Stimulated activated CD4-positive, alpha-beta T cell treated with anti-CD3 and anti-CD28 coated beads, Interleukin-1b, Interleukin-23, amount 100 ng/mL, for 1 hour (primary cell): ENCODE measurements at places on chromosomes 3 and 15.

- no peak for DNase-seq
Measured at GRCh38 chr3:78801926-78802561, 965.8 kb downstream of the ROBO1 start.

- DNase-seq, result no peak
Measured at GRCh38 chr3:112845772-112846171, 892 bp downstream of the CD200R1L start.

GRCh38 chr3:115100806-115101205 lies 46.3 kb downstream of the ZBTB20 start:
- no peak for DNase-seq

DNA sequence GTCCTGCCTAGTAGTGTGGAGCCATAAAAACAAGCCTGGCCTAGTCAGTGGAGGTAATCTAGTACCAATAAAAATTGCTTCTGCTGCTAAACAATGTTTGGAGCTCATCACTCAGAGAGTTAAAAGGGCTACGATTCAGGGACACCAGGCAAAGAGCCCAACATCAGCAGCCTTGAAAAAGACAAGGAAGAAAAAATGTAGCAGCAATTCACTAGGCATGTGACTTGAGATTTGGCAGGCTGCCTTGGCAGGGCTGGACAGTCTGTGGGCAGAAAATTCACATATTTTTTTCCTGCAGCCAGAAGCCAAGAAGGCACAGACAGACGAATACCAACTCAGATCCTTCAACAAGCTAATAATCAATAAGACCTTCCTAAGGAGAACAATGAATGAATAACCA lies 47.2 kb downstream of the IGSF11 start:
- DNase-seq, result no peak

DNA sequence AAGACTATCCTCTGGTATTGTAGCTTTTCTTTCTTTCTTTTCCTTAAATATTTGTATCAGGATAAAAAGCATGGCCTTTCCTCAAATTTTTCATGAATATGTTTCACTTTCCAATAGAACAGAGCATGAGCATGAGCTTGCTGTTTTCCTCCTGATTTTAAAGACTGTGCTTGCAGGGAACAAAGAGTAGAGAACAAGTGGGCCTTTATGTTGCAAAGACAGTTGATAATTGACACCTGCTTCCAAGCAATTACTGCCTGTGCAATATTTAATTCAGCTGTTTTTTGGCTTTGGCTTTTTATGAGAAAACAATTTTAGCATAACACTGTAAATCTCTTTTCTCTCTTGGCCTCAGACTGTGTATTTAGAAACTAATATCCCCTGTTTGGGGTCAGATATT lies 263.6 kb upstream of the AZI2 start:
- DNase-seq, result no peak

DNA sequence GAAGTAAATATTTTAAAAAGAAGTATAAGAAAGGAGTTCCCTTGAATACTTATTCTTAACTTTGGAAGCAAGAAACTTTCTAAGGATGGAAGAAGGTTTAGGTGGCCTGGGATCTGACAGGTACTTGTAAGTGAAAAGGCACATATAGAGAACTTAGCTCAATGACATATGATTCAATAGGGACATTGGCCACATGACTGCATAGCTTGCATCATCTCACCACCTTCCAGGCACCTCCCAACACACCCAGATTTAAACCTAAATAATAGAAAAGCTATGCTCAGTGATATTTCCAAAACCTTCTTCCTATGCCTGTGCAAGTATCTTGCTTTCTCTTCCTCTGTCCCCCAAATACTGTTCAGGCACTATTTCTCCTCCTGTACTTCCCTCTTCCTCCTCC lies 4.7 kb upstream of the P2RY1 start:
- DNase-seq, result no peak

DNA sequence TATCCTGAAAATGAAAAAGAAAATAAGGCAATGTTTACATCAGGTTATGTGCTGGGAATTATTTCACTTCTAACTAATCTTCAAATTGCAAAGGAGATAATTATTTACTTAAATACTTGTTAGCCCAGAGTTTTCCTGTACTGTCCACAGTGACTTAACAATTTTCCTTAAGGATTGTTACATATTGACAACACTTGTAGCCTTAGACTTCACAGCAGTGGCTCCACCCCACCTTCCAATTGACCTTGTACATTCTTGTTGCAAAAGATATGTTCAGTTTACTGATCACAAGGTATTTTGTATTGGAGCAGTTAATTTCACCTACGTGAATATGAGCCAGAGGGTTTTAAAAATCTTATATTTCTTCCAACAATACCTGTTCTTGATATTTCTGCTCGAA lies 376.9 kb downstream of the CNTN6 start:
- DNase-seq, result no peak

DNA sequence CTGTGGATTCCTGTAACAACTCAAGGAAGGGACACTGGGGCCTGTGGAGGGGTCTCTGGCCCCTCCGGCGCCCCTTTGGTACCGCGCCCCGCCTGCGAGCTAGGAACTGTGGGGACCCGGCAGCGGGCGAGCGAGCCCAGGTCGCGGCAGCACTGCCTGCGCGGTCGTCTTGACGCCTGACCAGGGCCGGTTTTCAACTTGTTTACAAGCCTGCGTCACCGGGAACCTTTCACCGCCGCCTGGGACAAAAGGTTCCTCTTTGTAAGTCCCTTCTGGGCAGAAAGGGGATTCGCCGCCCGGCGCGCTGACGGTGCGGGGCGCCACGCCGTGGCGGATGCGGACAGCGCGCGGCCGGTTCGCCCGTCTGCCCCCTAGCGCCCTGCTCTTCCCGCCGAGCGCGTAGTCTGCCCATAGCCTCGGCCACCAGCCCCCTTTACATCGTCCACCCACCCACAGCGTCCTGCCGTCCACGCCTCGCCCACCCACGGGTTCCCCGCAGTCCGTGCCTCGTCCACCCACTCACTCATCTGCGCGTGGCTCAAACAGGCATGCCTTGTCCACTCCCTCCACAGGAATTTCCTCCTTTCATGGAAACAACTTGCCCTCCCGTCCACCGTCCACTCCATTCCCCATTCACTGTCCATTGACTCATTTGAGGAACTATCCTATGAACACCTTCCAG lies 5.5 kb upstream of the CFAP100 start:
- DNase-seq, result no peak

GRCh38 chr15:64596701-64597476 lies 136.5 kb downstream of the ZNF609 start:
- DNase-seq, result no peak

DNA sequence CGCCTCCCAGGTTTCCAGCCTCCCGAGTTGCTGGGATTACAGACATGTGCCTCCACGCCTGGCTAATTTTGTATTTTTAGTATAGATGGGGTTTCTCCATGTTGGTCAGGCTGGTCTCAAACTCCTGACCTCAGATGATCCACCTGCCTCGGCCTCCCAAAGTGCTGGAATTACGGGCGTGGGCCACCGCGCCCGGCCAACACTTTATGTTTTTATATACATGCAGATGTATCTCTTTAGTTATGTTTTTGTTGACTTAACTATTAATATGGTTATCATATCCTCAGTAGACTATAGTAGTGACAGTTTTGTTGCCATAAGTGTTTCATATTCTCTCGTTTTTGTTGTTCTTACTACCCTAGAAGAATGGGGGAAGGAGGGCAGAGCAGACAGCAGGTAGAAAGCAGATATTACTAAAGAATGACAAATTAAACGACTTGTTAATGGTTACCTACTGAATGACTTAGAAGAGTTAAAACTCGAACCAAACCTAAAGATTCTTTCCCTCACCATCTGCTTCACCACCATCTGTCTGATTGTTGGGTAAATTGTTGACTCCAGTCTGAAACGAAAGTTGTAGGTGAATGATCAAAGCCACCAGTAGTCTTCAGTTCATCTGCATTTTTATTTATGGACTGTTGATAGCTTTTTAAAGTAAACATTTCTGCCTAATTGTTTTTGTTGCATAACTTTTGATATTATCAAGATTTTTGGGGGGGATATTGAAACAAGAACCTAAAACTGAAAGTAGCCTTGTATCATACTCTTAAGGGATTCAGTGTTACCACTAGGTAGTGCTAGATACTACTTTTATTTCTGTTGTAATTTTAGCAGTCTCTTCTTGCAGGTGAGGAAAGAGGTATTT lies 89.3 kb downstream of the RASA2 start:
- no peak for DNase-seq

GRCh38 chr15:80059786-80060355 lies 395 bp downstream of the ZFAND6 start:
- DNase-seq, result peak; percentile 66

DNA sequence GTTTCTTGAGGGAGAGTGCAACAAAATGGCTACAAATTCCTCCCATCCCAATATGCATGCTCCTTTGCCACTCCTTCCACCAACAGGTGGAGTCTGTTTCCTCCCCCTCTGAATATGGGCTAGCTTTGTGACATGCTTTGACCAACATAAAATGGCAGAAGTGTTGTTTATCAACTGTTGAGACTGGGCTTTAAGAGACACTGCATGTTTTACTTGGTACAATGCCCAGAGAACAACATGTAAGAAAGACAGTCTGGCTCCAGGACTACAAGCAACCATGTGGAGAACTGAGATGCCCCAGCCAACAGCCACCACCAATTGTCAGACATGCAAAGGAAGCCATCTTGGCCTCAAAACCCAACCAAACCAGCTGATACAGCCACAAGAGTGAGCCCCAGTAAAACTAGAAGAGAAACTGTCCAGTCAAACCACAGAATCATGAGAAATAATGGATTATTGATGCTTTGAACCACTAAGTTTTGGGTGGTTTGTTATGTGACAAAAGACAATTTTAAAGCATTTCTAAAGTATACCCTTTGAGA lies 40.5 kb downstream of the NUDT16 start:
- DNase-seq, result no peak

GRCh38 chr3:192223815-192224214 lies 503.5 kb downstream of the FGF12 start:
- DNase-seq, result no peak

DNA sequence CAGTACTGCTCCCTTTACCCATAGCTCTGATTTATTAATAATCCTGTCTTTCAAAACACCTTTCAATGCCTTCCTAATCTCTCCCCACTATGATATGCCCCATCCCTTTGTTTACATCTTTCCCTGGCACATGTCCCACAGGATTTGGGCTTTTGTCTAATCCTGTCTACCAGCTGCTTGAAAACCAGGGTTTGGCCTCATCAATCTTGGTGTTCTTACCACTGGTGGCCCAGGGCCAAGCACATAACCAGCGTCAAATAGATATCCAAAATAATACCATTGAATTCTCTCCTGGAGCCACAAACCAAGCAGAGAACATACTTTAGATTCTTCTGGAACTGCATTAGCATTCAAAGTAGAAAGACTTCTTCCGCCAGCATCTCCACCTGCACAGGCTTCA lies 104.8 kb upstream of the PPP2R3A start:
- no peak for DNase-seq

DNA sequence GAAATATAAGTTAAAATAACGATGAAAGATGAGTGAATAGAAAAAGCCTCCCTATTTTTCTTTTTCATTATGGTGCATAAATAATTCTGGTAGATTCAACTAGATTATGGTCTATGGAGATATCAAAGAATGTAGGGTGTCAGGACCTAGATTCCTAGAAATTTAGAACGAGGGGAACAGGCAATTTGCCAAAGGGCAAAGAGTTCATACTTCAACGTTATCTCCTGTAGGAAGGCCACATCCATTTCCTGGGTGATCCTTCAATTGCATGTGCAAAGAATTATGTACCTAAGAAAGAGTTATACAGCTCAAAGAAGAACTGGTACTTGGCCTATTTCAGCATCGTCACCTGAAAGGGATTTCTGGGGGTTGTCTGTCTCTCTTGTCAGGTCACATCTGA lies 351.8 kb downstream of the FOXP1 start:
- DNase-seq, result no peak

DNA sequence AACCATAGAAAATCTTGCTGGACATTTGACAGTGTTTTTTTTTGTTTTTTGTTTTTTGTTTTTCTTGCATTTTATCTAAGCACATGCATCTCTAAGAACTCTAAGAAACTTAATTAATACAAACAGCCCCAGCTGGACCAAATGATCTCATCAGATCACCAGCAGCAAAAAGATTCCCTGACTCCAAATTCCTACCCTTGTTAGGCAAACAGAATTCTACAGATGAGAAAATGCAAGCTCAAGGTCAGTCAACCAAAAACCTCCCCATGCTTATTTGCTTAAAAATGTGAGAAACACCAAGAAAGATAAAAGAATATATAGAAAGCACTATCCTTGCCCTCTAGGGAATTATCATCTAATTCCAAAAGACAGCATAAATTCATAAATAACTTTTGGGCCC lies 65.4 kb downstream of the FOXP1 start:
- no peak for DNase-seq

DNA sequence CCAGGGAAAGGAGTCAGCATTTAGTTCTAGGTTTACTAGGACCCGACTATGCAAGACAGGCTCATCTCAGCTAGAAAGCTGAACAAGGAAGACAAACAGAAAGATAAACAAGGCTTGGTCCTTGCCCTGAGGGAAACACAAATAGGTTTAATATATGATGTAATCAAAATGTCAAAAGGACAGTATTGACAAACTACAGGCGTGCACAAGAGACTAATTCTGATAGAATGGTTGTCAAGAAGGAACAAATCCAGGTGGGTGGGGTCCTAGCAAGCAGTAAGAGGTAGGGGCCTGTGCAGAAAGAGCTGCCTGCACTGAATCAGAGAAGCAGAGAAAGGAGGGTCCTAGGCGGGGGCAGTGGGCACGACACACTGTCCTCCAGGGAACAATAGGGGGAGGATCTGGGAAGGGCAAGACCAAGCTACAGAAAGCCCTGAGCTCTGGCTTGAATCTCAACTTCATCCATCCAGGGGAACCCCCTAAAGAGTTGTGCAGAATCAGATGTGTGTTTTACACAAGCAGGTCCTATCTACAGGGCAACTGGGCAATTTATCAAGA lies 23.4 kb downstream of the RFTN1 start:
- no peak for DNase-seq

- no peak for DNase-seq
Measured at GRCh38 chr3:46924921-46925584, 47.5 kb downstream of the PTH1R start.

DNA sequence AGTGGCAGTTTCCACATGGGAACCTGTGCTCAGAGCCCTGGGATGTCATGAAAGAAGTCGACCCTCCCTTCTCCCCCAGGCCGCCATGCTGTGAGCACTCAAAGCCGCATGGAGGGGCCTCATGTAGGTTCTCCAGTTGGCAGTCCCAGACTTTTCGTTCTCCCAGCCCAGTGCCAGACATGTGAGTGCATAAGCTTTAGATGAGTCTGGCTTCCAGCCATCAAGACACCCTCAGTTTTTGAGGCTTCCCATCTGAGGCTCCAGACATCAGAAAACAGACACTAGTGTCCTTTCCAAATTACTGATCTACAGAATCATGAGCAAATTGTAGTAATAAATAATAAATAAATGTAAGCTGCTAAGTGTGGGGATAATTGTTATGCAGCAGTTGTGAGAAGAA lies 136.5 kb upstream of the AGBL1 start:
- no peak for DNase-seq

- DNase-seq, result no peak
Measured at GRCh38 chr15:50256188-50257041, 9.1 kb downstream of the HDC start.

- DNase-seq, result no peak
Measured at GRCh38 chr3:8488877-8489276, 12.7 kb upstream of the LMCD1 start.

GRCh38 chr15:56919609-56920366 lies 1.3 kb downstream of the TCF12 start:
- DNase-seq, result peak; percentile 2

- no peak for DNase-seq
Measured at GRCh38 chr15:88077296-88078020, 179.1 kb downstream of the NTRK3 start.

GRCh38 chr15:81506071-81506470 lies 132.1 kb upstream of the TMC3 start:
- DNase-seq, result no peak

GRCh38 chr15:42591238-42591934 lies 16.0 kb downstream of the STARD9 start:
- no peak for DNase-seq

GRCh38 chr15:31498756-31499155 lies 172.1 kb downstream of the KLF13 start:
- no peak for DNase-seq
